Choroid plexus epithelial cell (primary cell): ENCODE measurements at places on chromosomes 13 and 19.

DNA sequence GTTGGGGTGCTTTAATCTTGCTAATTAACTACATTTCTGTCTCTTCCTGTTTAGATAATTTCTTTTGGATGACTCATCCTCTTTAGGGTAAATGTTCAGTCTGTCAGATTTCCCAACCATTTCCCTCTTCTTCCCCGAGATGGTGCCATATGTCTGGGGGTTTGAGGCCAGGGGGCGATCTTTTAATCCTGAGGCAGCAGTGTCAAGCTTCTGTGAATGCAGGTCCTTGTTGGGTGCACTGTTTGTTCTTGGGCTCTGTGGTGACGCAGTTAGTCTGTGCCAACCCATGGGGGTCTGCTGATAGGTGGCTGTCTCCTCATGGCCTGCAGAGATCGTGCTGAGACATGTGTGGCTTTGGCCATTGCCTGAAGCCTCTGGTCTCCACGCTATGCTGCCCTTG is 420.4 kb downstream of the NDFIP2 start:
- DNase-seq, result peak; percentile 58

GRCh38 chr13:106090001-106090400 is 445.5 kb downstream of the EFNB2 start:
- no peak for DNase-seq

DNA sequence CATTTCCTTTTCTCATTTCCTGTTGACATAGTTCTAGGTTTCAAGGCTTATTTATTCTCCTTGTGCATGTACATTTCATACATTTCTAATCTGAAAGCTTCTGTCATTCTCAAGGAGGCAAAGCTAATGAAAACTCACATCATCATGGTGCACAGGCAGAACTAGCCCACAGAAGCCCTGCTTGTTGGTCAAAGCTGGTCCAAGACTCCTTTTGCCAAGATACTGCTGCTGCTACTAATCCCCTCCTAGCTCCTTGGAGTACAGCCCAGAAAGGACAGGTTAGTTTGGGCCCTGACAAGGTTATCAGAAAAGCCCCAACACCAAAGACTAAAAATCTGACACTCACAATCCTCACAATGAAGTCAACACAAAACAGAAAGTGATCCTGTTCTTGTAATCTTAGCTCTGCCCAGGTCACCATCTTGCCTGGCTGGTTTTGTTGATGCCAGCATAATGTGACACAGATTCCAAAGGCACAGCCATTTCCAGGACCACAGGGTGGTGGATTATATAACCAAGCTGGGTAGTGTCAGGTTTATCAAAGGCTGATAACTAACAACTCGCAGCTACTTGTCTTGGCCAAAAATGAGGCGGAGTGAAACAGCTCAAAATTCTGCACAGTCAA is 417.4 kb downstream of the NDFIP2 start:
- no peak for DNase-seq

DNA sequence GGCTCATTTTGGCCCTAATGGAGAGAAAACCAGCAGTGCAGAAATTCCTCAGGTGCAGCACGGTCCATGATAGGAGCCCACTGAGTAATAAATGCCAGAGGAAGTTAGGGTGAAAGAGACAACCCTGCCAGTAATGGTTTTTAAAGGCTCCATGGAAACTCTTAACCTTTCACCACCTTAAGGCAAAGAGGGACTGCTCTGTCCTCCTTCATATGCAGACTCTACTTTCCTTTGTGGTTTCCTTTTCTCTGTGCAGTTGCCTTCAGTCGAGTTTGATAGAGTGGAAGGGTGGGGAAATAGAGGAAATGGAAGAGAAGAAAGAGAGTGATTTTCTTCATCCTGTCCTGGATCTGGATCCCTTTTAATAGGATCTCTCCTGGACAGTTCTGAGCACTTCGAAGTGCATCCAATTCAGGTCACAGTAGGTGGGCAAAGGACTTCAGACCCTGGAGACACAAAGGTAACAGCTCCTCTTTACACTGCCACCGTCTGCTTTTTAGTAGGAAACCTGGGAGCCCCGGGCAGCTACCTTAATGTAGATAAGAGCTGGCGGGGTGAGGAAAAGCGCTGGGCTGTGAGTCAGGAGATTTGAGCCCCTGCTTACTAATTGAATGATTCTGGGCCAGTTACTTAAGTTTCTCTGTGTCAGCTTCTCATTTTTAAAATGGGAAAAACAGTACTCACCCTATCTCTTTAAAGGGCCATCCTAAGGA is 294.8 kb downstream of the KCNRG start:
- no peak for DNase-seq

- DNase-seq, result peak; percentile 72
Observed at GRCh38 chr13:75365724-75366173, 116.2 kb downstream of the TBC1D4 start.

DNA sequence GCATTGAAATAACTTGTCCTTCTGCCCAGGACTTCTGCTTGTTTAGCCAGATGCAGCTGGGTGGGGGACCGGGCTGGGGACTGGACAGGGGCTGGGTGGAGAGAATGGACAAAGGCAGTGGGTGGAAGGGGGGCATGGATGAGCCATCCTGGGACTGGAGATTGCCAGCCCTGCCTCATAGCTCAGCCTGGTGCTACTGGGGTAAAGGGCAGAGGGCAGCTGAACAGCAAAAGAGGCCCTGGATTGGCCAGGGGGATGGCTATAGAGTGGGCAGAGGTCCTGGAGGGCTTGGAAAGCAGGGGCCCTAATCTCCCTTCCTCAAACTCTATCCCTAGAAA is 17.7 kb upstream of the PLAUR start:
- DNase-seq, result no peak

- DNase-seq, result peak; percentile 32
Observed at GRCh38 chr13:20945952-20946383, 43.4 kb upstream of the XPO4 start.

DNA sequence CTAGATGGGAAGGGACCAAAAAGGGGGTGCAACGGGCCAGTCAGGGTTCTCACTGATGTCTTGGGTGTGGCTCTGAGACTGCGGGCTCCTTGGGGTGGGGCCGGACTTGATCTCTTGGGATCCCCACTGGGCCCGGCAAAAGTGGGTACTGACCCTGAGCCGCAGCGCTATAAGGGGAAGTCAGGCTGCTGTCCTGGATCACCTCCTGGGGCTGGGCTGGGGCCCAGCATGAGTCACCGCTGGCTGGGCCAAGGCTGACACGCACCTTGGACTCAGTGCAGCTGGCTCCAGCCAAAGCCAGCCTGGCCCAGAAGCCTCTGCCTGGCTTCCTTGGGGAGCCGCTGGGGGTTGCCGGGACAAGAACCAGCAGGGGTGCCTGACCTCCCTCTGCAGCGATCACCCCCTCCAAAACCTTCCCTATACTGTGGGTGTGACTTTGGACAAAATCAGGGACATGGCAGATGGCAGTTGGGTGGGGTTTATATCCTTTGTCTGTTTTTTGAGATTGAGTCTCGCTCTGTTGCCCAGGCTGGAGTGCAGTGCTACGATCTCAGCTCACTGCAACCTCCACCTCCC is 617 bp upstream of the IQCN start:
- peak; percentile 85 for DNase-seq

- no peak for DNase-seq
Observed at GRCh38 chr13:111323549-111323948, 3.1 kb downstream of the TEX29 start.

DNA sequence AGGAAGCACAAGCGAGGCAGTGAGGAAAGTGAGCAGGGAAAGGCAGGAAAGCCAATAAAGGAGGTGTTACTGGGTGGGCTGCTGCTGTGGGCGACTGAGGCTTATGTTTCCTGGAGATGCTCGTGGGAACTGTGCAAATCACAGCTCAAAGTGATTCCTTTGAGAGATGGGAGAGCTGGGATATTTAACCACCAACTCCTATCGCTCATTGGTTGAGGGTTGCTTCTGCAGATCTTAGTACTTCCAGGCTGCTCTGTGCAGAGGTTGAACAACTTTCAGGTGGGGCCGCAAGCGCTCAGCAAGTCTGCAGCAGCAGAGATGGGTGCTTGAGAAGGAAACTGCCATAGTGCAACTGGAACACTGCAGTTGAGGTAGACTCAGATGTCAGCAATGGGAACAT is 8.4 kb downstream of the PCDH8 start:
- DNase-seq, result no peak
